HepG2 (cell line): ENCODE measurements at places on chromosomes 1 and 21.

DNA sequence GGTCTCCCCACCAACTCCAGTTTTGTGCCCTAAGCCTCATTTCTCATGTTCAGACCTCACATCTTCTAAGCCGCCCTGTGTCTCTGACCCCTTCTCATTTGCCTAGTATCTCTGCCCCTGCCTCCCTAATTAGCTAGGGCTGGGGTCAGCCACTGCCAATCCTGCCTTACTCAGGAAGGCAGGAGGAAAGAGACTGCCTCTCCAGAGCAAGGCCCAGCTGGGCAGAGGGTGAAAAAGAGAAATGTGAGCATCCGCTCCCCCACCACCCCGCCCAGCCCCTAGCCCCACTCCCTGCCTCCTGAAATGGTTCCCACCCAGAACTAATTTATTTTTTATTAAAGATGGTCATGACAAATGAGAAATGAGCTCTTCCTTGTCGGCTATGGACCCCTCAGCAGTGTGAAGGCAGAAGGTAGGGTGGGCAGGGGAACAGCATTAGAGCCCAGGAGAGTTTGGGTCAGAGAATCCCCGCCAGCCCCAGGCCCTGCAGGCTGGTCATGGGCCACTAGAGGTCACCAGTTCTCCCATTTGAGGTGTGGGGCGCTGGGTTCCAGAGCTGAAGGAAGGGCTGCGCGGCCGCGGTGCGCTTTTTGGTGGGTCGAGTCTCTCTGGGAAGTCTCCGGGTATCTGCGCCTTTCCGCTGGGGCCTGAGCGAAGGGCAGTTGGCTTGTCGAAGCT, 11.5 kb downstream of the ADAMTSL4 start:
- peak; percentile 76 for DNase-seq

- no peak for DNase-seq
Observed at GRCh38 chr1:241947354-241947753, 10.2 kb upstream of the BECN2 start.

DNA sequence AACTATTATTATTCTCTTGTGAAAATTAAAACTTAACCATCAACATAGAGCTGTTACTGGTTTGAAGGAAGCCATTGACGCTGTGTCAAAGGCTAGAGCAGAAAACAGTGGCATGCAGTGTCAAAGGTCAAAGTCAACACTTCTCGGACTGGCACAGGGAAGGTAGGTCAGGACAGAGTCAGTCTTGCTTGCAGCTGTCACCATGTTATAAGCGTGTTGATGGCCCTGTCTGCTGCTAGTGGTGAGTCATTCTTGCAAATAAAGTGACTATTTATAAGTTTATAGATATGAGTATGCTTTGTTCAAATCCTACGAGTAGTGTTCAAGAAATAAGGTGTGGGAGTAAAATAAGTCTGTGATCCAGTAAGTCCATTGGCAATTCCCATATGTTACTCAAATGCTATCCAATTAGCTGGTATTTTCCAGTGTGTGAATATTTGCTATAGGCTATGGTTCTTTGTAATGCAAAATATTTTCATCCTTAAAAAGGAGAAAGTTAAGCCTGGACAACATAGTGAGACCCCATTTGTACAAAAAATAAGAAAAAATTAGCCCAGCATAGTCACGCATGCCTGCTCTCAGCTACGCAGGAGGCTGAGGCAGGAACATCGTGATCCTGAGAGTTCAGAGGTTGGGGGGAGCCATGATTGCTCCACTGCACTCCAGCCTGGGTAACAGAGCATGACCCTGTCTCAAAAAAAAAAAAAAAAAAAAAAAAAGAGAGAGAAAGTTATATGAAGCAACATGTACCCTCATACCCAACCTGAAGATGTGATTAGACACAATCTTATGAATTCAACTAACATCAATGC, 26.3 kb upstream of the TINAGL1 start:
- peak; percentile 50 for DNase-seq

DNA sequence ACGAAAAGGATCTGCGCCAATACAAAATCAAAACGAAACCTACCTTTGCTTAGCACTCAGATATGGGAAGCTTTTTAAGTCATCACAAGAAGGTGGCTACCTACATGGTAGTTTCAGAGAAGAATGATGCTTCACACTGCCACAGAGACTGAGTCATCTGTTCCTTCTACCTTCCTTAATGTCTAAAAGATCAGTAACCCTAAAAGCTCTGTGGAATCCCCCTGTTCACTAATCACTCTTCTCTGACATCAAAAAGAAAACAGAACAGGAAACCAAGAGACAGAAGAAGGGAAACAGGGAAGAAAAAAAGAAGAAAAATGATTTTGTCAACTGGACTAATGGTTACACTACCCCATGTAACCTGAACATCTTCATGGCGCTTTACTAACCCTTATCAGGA, 177.2 kb downstream of the SMYD3 start:
- DNase-seq = no peak

DNA sequence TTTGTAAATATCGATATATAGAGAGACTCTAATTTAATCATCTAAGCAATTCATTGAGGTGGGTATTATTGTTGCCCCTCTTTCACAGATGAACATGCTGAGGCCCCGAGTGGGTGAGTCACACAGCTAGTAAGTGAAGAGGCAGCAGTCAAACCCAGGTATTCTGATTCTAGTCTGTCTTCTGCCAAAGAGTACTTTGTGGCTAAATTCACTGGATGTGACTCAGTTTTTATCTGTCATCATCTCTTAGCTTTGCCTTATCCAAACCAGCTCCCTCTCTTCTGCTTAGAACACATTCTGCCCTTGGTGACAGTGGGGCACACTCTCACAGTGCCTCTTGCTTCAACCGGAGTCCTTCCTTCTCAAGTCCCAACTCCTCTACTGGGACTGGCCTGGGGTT, 11.5 kb downstream of the FCRL5 start:
- DNase-seq = no peak

- no peak for DNase-seq
Observed at GRCh38 chr21:31977816-31978215, 105.0 kb downstream of the HUNK start.

- DNase-seq = no peak
Observed at GRCh38 chr1:218498056-218498938, 153.2 kb downstream of the TGFB2 start.

DNA sequence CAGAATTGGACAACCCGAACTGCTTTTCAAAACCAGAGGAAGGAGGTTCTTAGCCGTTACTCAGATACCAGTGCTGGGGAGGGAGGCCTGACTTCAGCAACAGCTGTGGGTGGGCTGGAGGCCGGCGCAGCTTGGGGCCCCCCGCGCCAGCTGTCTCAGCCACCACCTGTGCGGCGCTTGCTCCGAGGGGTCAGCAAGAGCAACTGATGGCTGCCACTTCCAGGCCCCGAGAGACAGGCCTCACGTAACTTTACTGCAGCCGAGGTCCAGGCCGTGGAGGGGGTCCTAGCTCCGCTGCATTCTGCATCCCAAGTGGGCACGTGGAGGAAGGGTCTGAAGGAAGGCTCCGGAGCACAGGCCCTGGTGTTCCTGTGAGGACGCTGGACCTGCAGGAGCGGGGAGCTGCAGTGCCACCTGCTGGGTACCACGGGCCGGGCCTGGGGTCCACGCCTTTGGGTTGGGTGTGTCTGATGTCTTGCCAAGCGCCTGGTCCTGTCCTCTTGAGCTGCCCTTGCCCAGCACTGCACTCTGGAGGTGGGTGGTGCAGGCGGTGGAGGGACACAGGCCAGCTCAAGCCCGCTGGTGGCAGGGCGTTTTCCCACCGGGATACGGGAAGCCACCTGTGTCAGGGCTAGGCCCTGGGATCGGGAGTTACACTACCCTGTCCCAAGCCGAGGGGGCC, 9.8 kb downstream of the THAP3 start:
- peak; percentile 40 for DNase-seq

DNA sequence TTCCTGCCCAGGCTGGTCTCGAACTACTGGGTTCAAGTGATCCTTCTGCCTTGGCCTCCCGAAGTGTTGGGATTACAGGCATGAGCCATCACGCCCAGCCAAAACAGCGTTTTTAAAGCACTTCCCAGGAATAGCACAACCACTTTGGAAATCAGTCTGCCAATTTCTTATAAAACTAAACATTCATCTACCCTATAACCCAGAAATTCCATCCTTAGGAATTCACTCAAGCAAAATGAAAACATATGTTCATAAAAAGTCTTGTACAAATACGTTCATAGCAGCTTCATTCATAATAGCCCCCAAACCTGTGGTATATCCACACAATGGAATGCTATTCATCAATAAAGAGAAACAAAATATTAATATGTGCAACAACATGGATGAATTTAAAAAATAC, 36.1 kb downstream of the PHC2 start:
- no peak for DNase-seq

DNA sequence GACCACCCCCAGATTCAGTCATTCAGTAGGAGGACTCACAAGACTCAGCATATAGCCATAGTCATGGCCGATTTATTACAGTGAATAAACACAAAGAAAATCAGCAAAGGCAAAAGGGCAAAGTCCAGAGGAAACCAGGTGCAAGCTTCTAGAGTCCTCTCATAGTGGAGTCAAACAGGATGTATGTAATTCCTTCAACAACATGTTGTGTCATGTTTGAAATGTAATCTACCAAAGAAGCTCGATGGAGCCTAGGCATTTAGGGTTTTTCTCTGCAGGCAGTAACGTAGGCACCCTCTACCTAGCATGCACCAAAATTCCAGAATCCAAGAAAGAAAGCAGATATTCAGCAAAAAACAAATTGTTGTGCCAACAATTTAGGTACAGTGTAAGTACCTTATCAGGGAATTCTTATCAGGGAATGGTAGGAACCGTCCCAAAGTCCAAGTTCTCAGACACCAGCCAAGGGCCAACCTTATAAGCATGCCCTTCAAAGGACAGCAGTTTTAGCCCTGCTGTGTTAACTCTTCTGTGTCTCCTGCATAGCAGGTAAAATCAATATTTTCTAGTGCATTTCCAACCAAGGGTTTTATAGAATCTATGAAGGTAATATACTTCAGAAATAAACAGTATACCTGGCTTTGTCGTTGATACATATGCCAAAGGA, 16.1 kb upstream of the SLAMF6 start:
- DNase-seq = peak; percentile 81

- no peak for DNase-seq
Observed at GRCh38 chr1:218294546-218294945, 9.5 kb downstream of the RRP15 start.

DNA sequence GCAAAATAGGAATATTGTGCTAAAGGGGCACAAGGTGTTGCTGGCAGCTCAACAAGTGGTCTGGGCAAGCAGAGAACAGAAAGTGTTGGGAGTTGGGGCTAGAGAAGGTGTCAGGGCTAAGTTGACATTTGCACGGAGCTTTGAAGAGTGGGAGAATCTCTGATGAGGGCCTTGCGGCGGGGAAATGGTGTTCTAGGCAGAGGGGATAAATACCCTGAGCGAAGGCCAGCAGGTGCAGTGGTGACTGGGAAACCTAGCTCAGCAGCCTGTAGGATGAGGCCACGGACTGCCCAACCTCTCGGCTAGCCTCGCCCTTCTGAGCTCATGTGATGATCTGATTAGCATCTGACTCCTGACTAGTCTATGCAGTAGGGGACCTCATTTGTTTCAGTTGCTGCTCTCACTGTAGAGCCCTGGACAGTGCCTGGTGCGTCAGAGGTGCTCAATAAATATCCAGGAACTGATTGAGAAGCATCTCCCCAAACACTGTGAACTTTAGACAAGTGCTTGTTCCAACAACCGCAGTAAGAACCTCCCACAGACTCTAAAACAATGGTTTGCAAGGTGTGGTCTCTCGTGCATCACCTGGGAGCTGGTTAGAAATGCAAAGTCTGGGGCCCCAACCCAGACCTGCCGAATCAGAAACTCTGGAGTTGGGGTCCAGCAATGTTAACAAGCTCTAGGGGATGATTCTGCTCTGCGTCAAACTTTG, 1.0 kb upstream of the FOXO6 start:
- no peak for DNase-seq

- no peak for DNase-seq
Observed at GRCh38 chr21:18951271-18952038, 547.9 kb upstream of the TMPRSS15 start.

DNA sequence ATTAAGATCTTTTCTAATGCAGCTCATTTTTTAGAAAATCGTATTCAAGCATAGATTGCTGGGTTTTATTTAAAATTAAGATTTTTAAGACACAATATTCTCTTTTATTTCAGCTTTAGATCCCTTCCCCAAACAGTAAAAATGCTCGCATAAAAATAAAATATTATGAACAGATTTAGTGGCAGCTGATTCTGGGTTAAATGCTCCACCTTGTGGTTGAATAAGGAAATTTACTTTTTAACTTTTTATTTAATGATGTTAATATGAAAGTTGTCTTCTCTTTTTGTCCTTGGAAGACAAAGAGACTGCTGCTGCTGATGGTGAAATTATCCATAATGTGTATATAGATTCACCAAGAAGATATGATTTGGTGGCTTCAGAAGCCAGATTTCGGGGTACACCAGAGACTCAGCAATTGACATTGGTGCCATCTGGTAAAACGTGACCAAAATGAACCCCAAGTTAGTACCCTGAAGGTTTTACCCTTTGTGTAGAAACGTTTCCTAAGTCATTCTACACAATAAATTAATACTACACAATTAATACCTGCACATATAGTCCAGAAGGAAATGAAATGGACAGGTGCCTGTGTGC, 128.0 kb downstream of the ADAMTS1 start:
- no peak for DNase-seq

GRCh38 chr1:110597966-110598365, 8.2 kb downstream of the KCNA2 start:
- DNase-seq = no peak

- DNase-seq = no peak
Observed at GRCh38 chr1:31891280-31891679, 46.9 kb downstream of the PTP4A2 start.

- DNase-seq = no peak
Observed at GRCh38 chr1:159977364-159978106, 23.5 kb upstream of the SLAMF9 start.

GRCh38 chr1:228900099-228900885, 165.0 kb downstream of the RHOU start:
- no peak for DNase-seq

DNA sequence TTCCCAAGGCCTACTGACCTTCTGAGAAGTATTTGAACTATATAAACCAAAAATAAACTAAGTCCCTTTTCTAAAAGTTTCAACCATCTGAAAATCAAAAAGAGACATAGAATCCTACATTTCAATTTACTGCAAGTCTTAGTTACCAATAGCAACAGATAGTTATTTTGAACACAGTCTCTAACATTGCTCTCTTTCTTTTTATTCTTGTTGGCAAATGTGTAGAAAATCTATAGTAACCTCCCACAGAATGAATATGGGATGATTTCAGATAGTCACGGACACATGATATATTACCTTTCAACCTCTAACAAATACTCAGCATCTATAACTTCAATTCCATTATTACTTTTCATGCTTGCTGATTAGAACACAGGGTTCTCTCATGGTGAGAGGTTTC, 68.9 kb upstream of the RAB3GAP2 start:
- DNase-seq = no peak

- DNase-seq = no peak
Observed at GRCh38 chr1:207941665-207942064, 30.7 kb upstream of the CD34 start.
